Camera-type eye (tissue), 1 donor: ENCODE measurements at places on chromosomes 6 and 20. TPM values are rescaled to one million over a fixed set of nuclear protein-coding genes. Genes with fewer than 3 reads are reported as not detected.

CST5 gene
- not detected for total RNA-seq

LPIN3 gene
- 5.7 TPM for total RNA-seq

MAS1 gene
- total RNA-seq = 0.05 TPM

SLC32A1 gene
- 8.2 TPM for total RNA-seq

PSORS1C1 gene
- total RNA-seq = 0.22 TPM

PTK6 gene
- 1.3 TPM for total RNA-seq

SLC2A10 gene
- total RNA-seq = 24.9 TPM

SLC52A3 gene
- 0.93 TPM for total RNA-seq

SUMO4 gene
- 16.1 TPM for total RNA-seq

OR2B6 gene
- not detected for total RNA-seq

SLC35D3 gene
- 4.9 TPM for total RNA-seq

SIM1 gene
- total RNA-seq = not detected

CAPN11 gene
- not detected for total RNA-seq
